ENCODE measurements at places on chromosomes 1 and 21.

DNA sequence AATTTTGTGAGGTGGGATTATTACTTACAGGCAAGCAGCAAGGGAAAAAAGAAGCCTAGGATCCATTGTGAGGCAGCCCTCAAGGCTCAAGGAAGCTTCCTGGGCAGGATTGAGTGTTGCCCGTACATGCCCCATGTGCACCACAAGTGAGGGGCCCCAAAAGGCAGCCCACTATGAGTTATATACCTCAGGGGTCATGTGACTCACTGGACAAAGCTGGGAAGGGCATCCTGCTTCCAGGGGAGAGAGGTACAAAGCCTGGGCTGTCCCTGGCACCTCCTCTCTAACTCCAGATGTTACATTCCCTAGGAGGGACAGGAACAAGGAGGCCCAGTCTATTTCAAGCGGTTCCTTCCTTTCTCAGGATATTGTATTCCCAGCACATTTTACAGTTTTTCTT lies 34.0 kb upstream of the CD1D start:
- no peaks in the 10 kb centered on the region for H3K36me3 ChIP-seq
- H3K27me3 ChIP-seq = no peaks in the 10 kb centered on the region
- peaks cover 5% of the 10 kb centered on the region for H3K4me1 ChIP-seq
- DNase-seq = no peak
- no peak overlapping the region for H3K27ac ChIP-seq
- no peak overlapping the region for H3K4me3 ChIP-seq

DNA sequence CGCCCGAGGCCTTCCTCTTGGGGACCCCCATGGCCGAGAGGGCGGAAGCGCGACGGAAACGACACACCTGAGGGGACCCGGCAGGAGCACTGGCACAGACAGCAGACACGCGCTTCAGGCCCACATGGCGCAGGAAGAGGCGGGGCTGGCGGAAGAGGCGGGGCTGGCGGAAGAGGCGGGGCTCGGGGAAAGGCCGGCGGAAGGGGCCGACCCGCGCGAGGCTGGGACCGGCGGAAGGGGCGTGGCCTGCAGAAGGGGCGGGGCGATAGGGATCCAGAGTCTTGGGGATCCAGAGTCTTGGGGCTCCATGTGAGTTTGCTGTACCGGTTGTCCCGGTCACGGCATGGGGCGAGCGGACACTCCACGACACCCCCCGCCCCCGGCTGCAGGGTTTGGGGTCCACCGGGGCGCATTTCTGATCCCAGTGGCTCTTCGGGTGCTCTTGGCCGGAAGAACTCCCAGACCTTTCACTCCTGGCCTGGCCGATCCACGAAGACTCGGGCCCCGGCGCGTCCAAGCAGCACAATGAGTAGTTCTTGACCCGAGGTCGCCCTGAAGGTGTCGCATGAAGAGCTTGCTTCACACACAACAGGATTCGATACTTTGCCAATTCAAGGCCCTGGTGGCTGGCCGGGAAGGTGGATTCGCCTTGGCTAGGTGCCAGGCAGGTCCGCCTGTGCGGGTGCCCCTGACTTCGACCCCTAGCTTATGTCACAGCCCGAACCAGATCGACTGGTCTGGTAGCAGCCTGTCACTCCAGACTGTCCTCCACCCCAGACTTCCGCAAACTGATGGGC lies at the start of gene URB1:
Gene URB1, minus strand, starts transcription at position 133 of the 797 bp plus-strand sequence. Its CDS starts 102 bp downstream, at position 31.
- H3K4me3 ChIP-seq = peak within 1 kb of the TSS; percentile 98
- H3K4me1 ChIP-seq = peaks cover 5% of the 10 kb centered on the region
- no peaks in the 10 kb centered on the region for H3K27me3 ChIP-seq
- H3K36me3 ChIP-seq = no peaks in the 10 kb centered on the region
- peak; percentile 98 for DNase-seq

- H3K27ac ChIP-seq = no peak overlapping the region
- no peaks in the 10 kb centered on the region for H3K36me3 ChIP-seq
- no peak for DNase-seq
- no peaks in the 10 kb centered on the region for H3K4me1 ChIP-seq
Observed at GRCh38 chr1:76444773-76445172, 370.2 kb downstream of the ST6GALNAC3 start.

- no peaks in the 10 kb centered on the region for H3K4me1 ChIP-seq
- H3K27ac ChIP-seq = no peak overlapping the region
- H3K27me3 ChIP-seq = no peaks in the 10 kb centered on the region
- no peak overlapping the region for H3K4me3 ChIP-seq
- H3K36me3 ChIP-seq = no peaks in the 10 kb centered on the region
Observed at GRCh38 chr21:39125752-39126485, 57.3 kb downstream of the PSMG1 start.

DNA sequence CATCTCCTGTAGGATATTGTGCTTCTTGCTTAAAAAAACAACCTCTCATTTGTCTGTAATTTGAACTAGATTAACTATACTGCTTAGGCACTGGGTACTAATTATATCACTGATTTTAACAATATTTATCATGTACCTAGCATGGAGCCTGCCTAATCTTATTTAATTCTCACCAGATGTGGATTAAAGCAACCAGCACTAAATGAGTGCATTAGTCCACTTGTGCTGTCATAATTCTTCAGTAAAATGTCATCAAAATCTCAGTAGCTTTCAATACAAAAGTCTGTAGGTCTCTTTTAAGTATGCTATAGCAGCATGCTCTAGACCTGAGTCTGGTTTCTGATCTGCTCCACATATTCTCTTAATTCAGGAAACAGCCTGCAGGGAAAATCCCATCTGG lies 368.1 kb downstream of the NCAM2 start:
- no peak for DNase-seq
- no peaks in the 10 kb centered on the region for H3K27me3 ChIP-seq
- no peak overlapping the region for H3K27ac ChIP-seq
- H3K4me3 ChIP-seq = no peak overlapping the region
- no peaks in the 10 kb centered on the region for H3K4me1 ChIP-seq

DNA sequence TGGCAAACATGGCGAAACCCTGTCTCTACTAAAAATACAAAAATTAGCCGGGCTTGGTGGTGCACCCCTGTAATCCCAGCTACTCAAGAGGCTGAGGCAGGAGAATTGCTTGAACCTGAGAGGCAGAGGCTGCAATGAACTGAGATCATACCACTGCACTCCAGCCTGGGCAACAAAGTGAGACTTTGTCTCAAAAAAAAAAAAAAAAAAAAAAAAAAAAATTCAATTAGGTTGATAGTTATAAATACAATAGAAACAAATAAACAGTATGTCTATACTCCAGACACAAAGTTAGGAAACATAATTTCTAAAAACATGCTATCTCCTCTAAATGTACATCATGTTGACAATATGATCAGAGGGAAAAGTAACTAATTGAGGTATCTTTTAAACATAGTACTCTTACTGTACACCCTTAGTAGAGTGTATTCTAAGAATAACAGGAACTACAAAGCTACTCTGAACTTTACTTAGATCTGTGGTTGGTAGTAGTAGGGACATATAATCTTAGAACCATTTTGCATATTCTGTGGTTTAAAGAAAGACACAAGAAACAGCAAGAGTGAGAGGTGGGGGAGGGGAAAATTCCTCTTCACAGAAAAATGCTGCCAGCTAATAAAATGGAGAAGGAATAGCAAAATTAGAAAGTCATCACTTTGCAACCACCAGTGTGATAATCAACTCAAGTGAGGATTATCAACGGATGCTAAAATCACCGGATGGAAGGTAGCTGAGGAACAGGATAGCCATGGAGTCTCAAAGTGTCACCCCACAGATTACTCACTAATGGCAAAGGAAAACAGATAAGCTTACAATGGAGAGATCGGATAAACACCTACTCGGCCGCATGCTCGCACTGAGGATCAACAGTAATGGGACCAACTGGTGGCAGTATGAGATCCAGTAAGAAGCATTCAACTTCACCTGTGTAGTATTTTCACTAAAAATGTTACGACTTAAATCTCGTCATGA lies 35.0 kb downstream of the MTOR start:
- H3K36me3 ChIP-seq = no peaks in the 10 kb centered on the region
- no peak overlapping the region for H3K27ac ChIP-seq
- H3K27me3 ChIP-seq = no peaks in the 10 kb centered on the region
- DNase-seq = no peak
- H3K4me3 ChIP-seq = no peak overlapping the region

- peaks cover 28% of the 10 kb centered on the region for H3K4me1 ChIP-seq
- H3K36me3 ChIP-seq = no peaks in the 10 kb centered on the region
- H3K27me3 ChIP-seq = no peaks in the 10 kb centered on the region
- H3K27ac ChIP-seq = peak overlapping the region; percentile 99
- DNase-seq = peak; percentile 74
- peak overlapping the region; percentile 99 for H3K4me3 ChIP-seq
Observed at GRCh38 chr1:228082918-228083870, 686 bp downstream of the ARF1 start.

Data from ovary (tissue), 10 donors.